ENCODE measurements at places on chromosomes 16 and 17. TPM values are rescaled to one million over a fixed set of nuclear protein-coding genes. Genes with fewer than 3 reads are reported as not detected.

The NEUROD2 gene
- not detected for polyA plus RNA-seq

The CD300LG gene
- not detected for polyA plus RNA-seq

The ITGAD gene
- polyA plus RNA-seq, result not detected

The EDC4 gene
- polyA plus RNA-seq, result 27.4 TPM

The ADAMTS18 gene
- not detected for polyA plus RNA-seq
